EL (cell line): ENCODE measurements at places on chromosomes 7 and 10.

DNA sequence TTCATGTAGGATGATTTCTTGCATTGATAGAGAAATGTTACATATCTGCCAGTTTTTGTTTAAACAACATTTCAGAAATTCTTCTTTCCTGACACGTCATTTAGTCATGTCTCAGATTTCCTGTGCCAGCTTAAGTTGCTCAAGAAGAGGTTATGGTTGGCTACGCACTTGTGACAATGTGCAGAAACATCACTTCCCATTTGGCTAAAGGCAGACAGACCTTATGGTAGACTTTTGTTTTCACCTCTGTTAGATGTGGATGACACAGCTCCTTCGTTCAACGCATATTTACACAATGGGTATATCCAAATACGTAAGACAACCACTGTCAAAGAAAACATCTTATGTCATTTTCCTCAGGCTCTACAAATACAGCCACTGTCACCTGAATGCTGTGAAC, 125.8 kb downstream of the DOCK4 start:
- peak; percentile 88 for DNase-seq

GRCh38 chr7:46146454-46147255, 225.6 kb upstream of the IGFBP3 start:
- peak; percentile 94 for DNase-seq

GRCh38 chr7:113878394-113878992, 40.3 kb downstream of the PPP1R3A start:
- no peak for DNase-seq

- peak; percentile 20 for DNase-seq
Observed at GRCh38 chr10:66642217-66642616, 283.6 kb upstream of the LRRTM3 start.

DNA sequence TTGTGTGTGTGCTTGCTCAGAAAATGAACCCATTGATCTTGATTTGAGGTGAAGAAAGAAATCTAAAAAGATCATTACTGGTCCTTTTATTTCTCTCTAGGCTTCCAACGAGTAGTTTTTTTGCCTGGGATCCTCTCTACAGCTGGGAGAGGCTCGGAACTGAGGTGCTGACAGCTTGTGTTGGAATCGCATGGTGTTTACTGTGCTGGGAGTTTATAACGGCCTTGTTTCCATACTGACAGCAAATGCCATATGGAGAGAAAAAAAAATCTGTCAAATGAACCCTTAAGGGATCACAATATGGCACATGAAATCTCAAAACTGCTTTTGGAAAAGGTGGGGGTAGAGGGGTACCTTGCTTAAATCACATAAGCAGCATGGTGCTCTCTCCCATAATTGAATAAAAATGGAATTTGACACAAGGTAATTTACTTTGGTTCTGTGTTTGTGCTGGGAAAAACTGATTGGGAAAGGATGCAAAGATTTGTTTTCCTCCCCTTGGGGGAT, 165.0 kb downstream of the RGS10 start:
- DNase-seq: no peak

DNA sequence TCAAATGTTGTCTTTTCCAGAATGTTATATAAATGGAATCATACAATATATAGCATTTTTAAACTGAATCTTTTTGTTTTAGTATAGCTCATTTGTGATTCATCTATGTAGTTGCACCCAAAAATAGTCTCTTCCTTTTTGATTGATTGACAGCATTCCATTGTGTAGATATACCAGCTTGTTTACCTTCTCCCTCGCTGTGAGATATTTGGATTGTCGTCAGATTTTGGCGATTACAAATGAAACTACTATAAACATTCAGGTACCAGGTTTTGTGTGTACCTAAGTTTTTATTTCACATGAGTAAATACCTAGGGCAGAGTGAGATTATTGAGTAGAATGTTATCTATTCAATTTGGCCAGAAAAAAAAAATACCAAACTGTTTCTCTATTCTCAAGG, 584.7 kb upstream of the SORCS1 start:
- DNase-seq: no peak

- DNase-seq: peak; percentile 62
Observed at GRCh38 chr7:41162612-41163011, 540.3 kb downstream of the INHBA start.

- peak; percentile 46 for DNase-seq
Observed at GRCh38 chr7:95690367-95690947, 81.9 kb upstream of the DYNC1I1 start.

- peak; percentile 38 for DNase-seq
Observed at GRCh38 chr7:83547526-83547925, 101.4 kb downstream of the SEMA3E start.
